ENCODE measurements at places on chromosomes 4 and X. TPM values are rescaled to one million over a fixed set of nuclear protein-coding genes. Genes with fewer than 3 reads are reported as not detected.
A peak's percentile ranks its signal among the peaks of the same experiment; 100 is the strongest.

DNA sequence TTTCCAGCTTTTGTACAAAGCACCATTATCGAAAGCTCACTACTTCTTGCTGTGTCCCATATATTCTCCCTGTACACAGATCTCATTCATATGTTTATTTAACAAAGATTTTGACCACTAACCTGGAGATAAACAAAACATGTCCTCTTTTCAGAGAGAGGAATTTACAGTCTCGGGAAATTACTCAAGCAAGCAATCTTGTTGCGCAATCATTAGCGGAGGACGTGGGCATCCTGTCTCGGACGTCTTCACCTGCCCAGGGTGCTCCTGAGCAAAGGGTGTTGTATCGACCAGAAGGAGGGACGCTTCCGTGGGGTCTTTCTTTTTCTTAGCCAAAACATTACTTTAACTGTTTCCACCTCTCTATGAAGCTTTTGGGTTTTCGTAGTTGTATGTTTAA lies 66.5 kb upstream of the CLCN4 start:
- no peak for DNase-seq

DNA sequence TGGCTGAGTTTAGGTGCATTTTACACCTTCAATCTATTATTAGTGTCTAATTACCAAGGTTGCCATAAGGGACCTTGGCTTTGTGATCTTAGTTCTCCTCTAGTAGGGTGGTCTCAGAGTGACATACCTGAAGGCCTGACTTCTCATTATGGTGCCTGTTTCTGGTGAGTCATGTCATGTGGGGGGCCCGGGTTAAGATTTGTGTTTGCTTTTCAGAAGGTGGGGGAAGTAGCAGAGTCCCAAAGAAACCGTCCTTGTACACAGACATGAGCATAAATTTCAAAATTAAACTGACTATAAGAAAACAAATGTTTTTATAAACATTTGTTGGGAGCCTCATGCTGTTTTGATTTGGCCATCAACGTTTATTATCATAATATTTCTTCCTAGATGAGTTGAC lies 74.5 kb downstream of the HHIP start:
- DNase-seq, result no peak

GRCh38 chr4:8738471-8738931 lies 133.1 kb downstream of the HMX1 start:
- no peak for DNase-seq

GRCh38 chr4:152352622-152353116 lies 183.2 kb downstream of the FBXW7 start:
- peak; percentile 96 for DNase-seq

DNA sequence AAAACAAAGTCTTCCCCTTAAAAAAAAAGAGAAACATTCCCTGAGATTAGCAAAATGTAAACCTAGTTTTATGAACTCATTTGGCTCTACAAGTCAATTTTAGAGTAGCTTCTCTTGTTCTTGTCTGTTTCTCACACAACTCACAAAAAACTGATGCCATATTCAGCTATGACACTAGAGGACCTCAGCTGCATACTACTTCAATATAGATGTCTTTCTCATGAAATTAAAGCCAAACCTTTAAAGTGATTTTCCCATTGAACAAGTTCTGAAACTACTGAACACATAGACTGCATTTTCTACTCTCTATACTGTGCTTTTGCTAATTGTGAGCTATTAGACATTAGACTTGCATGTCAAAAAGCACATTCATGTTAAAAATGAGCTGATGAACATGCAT lies 49.8 kb downstream of the TBCK start:
- DNase-seq, result peak; percentile 50

DNA sequence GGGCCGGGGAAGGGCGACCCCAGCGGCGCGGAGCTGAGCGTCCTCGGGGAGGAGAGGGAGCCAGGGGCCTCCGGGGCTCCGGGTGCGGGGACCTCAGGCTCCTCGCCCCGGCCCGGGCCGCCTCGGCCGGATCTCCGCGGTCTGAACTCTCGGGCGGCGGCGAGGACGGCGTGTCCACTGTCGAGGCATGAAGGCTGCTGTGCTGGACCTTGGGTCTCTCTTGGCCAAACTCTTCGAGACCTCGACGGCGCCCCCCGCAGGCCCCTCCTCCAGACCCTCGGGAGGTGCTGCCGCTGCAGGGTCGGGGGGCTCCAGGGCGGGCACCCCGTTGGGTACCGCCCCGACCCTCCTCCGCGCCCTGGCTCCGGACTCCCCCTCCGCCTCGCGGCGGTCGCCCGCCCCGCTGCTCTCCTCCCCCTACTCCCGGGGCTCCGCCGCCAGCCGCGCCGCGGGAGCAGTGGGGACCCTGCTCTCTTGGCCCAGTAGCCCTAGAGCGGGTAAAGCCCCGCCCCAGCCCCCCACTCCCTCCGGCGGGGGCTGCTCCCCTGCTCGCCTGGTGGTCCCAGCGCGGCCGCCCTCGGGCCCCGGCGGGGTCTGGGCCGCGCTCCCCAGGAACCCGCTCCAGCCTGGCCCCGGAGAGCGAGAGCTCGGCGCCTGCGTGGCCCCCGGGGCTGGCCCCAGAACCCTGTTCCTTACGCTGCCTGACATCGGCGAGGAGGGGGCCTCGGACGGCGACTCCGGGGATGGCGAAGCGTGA lies 564 bp downstream of the FAM149A start:
- no peak for DNase-seq

DNA sequence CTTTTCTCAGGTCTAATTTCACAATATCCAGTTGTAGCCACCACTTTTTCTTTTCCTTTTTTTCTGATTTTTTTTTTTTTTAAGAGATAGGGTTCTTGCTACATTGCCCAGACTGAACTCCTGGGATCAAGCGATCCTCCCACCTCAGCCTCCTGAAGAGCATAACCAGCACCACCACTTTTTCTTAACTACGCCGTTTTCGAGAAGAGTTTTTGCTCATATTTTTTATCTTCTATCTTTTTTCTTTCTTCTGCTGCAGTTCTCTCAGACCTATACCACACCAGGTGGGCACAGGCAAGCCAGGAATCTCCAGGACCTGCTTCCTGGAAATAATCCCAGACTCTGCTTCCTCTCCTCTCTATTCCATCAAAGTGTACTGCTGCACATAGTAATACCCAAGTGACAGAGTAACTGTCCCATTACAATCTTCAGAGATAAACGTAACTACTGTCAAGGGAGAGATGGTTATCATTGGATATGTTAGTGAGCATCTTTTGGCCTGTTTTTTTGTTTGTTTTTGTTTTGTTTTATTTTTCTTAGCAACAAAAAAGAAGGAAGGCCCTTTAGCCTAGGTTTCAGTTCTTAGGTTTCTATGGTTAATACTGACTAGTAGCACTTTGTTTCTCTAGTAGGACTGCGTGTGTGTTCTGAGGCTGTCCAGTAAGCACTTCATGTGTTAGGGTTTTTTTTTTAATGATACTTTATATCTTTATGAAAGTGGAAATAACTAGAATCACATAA lies 59.2 kb upstream of the TXK start:
- DNase-seq, result no peak

GRCh38 chr4:123043013-123043412 lies 120.6 kb upstream of the NUDT6 start:
- peak; percentile 15 for DNase-seq

- peak; percentile 71 for DNase-seq
Measured at GRCh38 chrX:139304471-139304870, 226.1 kb upstream of the F9 start.

- no peak for DNase-seq
Measured at GRCh38 chr4:186500721-186501304, 54.6 kb downstream of the MTNR1A start.

- DNase-seq, result no peak
Measured at GRCh38 chr4:134216411-134216810, 14.8 kb upstream of the PABPC4L start.

DNA sequence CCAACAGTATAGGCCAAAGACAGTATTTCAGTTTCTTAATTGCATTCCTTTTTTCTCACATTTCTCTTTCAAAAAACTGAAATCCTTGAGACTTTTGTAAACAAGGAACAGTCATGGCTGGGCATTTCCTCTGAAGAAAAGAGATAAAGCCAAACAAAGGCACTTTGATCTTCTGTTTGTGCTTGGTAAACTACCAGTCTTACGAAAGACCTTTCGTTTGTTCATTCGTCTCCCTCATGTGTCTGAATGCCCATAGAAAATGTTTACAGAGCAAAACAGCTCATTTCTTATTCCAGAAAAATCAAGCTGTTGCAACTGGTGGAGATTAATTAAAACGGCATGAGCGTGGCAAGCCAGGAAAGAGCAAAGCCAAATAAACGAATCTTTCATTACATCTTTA lies 178.0 kb downstream of the GASK1B start:
- peak; percentile 12 for DNase-seq

DNA sequence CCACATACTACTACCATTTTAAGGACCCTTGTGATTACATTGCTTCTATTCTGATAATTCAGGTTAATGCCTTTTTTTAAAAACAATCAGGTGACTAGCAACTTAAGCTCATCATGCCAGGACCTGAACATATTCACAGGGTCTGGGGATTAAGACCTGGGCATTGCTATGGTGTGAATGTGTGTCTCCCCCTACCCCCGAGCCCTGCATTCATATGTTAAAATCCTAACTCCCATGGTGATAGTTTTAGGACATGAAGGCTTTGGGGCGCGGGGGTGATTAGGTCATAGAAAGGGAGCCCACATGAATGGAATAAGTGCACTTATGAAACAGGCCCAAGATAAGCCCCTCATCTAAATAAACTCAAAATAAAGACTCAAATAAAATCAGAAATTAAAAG lies 734.4 kb upstream of the PABPC4L start:
- DNase-seq, result no peak

- DNase-seq, result peak; percentile 83
Measured at GRCh38 chrX:13078739-13079444, 34.5 kb upstream of the FAM9C start.

- no peak for DNase-seq
Measured at GRCh38 chr4:119246177-119246733, 33.7 kb downstream of the USP53 start.

GRCh38 chr4:74830928-74831327 lies 36.6 kb upstream of the BTC start:
- no peak for DNase-seq

Gene GRIA3
- total RNA-seq, result 2.3 TPM

Gene FAM47E
- total RNA-seq, result 1.0 TPM

Gene SCD5
- total RNA-seq, result 10.5 TPM
